Transverse colon (tissue), 4 donors: ENCODE measurements at places on chromosomes 4 and X. TPM values are rescaled to one million over a fixed set of nuclear protein-coding genes. Genes with fewer than 3 reads are reported as not detected.

The RAB33A gene
- 0.82 TPM for total RNA-seq

DNA sequence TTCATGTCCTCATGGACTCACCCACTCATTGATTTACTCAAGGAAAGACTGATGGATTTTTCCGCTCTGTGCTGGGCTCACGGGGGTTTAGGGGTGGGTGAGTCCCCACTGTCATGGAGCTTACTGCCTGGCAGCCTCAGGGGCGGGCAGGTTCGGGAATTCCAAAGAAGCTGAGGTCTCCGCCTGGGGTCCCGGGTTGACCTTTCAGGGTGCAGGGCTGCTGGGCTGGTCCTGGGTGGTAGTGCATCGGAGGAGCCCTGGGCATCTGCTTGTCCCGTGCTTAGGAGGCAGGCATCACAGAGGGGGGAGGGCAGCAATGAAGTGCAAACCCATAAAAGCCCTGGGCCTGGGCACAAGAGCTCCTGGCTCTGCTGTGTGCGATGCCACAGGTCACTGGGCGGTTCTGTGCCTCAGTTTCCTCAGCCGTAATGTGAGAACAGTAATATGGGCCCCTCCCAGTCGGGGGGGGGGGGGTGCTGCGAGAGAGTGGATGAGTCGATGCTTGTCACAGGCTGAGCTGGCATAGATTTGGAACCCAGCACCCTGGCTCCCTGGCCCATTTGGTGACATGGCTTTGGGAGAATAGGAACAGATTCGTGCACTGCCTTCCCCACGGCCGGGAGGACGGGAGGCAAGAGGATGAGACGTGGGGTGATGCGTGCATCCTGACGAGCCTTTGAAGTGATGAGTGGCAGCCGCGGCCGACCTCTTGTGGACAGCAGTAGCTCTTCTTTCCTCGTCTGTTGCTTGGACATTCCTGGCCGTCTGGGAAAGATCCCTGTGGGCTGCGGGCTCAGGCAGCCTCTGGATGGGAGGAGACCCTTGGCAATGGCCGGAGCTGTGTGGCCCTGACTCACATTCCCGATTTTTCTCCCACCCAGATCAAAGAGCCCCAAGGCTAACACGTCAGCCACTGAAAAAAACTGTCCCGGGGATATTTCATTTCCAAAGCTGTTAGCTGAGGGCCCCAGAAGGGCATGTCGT, 42.0 kb downstream of the PSAPL1 start:
- no peaks in the 10 kb centered on the region for H3K36me3 ChIP-seq
- no peaks in the 10 kb centered on the region for H3K27me3 ChIP-seq
- H3K27ac ChIP-seq, result no peak overlapping the region
- H3K4me1 ChIP-seq, result no peaks in the 10 kb centered on the region

The PABPC1L2B gene
- total RNA-seq, result not detected

The CYLC1 gene
- total RNA-seq, result not detected

- H3K27me3 ChIP-seq, result no peaks in the 10 kb centered on the region
- H3K4me1 ChIP-seq, result peaks cover 13% of the 10 kb centered on the region
- no peak overlapping the region for H3K27ac ChIP-seq
- H3K36me3 ChIP-seq, result no peaks in the 10 kb centered on the region
- H3K4me3 ChIP-seq, result no peak overlapping the region
These were observed 7.8 kb downstream of the FBXW7 start for GRCh38 chr4:152528060-152528459.

GRCh38 chr4:86174506-86174905, 185.3 kb downstream of the MAPK10 start:
- no peaks in the 10 kb centered on the region for H3K27me3 ChIP-seq
- no peaks in the 10 kb centered on the region for H3K36me3 ChIP-seq
- DNase-seq, result no peak
- no peaks in the 10 kb centered on the region for H3K4me1 ChIP-seq

GRCh38 chr4:129455482-129455881, 359.5 kb downstream of the C4orf33 start:
- H3K27me3 ChIP-seq, result no peaks in the 10 kb centered on the region
- H3K27ac ChIP-seq, result no peak overlapping the region
- H3K4me3 ChIP-seq, result no peak overlapping the region
- no peak for DNase-seq
- no peaks in the 10 kb centered on the region for H3K4me1 ChIP-seq

DNA sequence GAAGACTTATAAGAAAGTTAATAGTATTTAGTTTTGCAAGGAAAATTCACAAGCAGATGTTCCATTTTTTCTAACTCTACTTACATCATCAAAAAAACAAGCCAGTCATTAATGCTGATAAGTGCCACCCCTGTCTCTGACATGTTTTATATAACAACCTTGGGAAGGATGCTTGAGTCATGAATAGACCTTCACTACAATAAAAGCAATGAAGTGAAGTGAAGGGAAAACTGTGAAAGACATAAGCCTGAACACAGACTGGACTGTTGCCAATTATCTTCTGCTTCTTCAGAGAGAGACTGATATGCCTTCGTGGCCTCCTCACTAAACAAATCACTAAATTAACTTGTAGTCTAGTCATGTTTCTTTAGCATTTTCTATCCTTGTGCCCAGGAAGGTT, 353.2 kb downstream of the PDHA2 start:
- H3K4me1 ChIP-seq, result no peaks in the 10 kb centered on the region
- H3K36me3 ChIP-seq, result no peaks in the 10 kb centered on the region
- no peak overlapping the region for H3K4me3 ChIP-seq
- no peak for DNase-seq
- no peaks in the 10 kb centered on the region for H3K27me3 ChIP-seq
- H3K27ac ChIP-seq, result no peak overlapping the region

- H3K4me1 ChIP-seq, result no peaks in the 10 kb centered on the region
- no peaks in the 10 kb centered on the region for H3K36me3 ChIP-seq
- DNase-seq, result peak; percentile 16
- H3K27ac ChIP-seq, result no peak overlapping the region
These were observed 258.3 kb upstream of the GABRA2 start for GRCh38 chr4:46648088-46648744.

The SRPX2 gene
- total RNA-seq, result 9.8 TPM

DNA sequence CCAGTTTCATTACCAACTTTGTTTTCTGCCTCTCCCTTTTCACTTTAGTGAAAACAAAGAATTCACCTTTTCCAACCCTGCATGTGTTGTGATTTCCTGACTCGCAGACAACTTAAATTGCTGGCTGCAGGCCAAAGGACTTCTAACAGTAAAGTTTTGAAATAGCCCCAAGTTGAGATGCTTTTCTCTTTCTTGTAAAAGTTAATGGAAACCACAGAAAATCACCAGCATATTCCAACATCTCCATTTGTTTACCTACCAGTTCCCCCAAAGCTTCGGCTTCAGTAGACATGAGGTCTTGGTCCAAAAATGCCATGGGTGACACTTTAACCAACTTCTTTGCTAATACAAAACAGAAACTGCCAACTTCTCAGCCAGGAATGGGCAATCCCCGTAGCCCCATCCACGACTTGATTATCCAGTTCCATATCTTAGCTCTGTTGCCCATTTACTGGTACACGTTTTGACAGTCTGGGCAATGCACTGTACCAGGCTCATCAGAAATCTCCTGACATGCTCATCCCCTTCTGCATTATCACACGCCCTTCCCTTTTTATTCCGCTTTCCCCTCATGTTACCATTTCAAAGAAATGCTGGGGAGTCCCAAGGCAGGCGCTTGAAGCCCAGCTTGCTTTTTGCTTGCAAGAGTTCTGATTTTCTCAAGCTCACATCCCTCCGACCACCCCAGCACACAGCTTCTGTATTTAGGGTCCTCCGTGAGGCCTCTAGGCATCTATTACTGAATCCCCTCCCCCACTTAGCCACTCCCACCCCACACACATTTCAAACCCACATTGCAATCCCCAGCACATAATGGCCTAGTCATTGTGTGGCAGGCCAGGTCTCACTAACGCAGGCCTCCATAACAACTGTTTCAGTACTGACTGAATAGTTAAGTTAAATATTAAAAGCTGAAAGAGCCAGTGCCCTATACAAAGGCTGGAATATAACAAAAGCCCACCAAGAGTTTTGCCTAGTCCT, 137.9 kb upstream of the S100G start:
- H3K27me3 ChIP-seq, result no peaks in the 10 kb centered on the region
- no peak for DNase-seq
- no peaks in the 10 kb centered on the region for H3K4me1 ChIP-seq
- H3K36me3 ChIP-seq, result no peaks in the 10 kb centered on the region
- H3K27ac ChIP-seq, result no peak overlapping the region

The ATOH1 gene
- 76.7 TPM for total RNA-seq

- H3K36me3 ChIP-seq, result no peaks in the 10 kb centered on the region
- peak; percentile 63 for DNase-seq
- H3K27me3 ChIP-seq, result no peaks in the 10 kb centered on the region
These were observed 19.9 kb downstream of the FGFBP1 start for GRCh38 chr4:15918484-15919129.

The HSD17B10 gene
- total RNA-seq, result 12.5 TPM

DNA sequence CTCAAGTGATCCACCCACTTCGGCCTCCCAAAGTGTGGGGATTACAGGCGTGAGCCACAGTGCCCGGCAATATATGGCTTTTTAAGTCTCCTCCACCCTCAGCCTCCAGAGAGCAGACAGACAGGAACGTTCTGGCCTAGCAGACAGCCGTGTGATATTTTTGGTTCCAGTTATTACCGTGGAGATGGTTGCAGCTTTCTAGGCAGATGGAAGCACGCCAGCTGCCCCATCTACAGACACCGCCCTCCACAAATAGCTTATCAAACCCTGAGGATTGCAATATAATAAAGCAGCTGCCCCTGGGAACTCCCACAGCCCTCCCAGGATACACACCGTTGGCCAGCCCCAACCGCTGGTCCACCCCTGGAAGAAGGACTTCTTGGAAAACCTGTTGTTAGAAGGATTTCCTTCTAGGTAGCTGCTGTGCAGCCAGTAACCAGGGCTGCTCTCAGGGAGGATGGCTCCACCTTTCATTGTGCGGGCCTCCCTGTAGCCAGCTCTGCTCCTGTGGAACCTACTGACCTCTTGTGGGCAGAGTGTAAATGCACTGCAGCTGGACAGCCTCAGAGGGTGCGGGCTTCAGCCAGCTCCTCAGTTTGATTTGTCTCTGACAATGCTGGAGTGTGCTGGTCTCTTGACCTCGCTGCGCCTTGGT, 44.0 kb downstream of the SLC25A5 start:
- H3K27ac ChIP-seq, result peak overlapping the region; percentile 51
- no peaks in the 10 kb centered on the region for H3K36me3 ChIP-seq
- DNase-seq, result peak; percentile 70

GRCh38 chrX:12771445-12772069, 19.7 kb upstream of the PRPS2 start:
- H3K27me3 ChIP-seq, result no peaks in the 10 kb centered on the region
- no peaks in the 10 kb centered on the region for H3K4me1 ChIP-seq
- no peak overlapping the region for H3K27ac ChIP-seq
- peak; percentile 66 for DNase-seq
- H3K4me3 ChIP-seq, result no peak overlapping the region

GRCh38 chr4:74635074-74635473, 159.2 kb downstream of the BTC start:
- no peak for DNase-seq
- no peaks in the 10 kb centered on the region for H3K36me3 ChIP-seq
- no peaks in the 10 kb centered on the region for H3K4me1 ChIP-seq
- no peak overlapping the region for H3K4me3 ChIP-seq
- no peak overlapping the region for H3K27ac ChIP-seq

DNA sequence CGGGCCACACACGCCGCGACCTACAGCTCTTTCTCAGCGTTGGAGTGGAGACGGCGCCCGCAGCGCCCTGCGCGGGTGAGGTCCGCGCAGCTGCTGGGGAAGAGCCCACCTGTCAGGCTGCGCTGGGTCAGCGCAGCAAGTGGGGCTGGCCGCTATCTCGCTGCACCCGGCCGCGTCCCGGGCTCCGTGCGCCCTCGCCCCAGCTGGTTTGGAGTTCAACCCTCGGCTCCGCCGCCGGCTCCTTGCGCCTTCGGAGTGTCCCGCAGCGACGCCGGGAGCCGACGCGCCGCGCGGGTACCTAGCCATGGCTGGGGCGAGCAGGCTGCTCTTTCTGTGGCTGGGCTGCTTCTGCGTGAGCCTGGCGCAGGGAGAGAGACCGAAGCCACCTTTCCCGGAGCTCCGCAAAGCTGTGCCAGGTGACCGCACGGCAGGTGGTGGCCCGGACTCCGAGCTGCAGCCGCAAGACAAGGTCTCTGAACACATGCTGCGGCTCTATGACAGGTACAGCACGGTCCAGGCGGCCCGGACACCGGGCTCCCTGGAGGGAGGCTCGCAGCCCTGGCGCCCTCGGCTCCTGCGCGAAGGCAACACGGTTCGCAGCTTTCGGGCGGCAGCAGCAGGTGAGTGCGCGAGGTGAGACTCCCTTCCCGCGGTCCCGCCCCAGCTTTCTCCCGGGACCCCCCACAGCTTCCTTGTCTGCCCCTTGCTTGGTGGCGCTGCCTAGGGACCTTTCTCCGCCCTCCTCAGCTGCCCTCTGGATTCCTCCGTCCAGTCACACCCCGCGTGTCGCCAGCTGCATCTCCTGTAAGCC, 678 bp downstream of the BMP3 start:
- H3K27me3 ChIP-seq, result peaks cover 34% of the 10 kb centered on the region
- DNase-seq, result peak; percentile 24
- no peaks in the 10 kb centered on the region for H3K36me3 ChIP-seq
- H3K4me1 ChIP-seq, result peaks cover 33% of the 10 kb centered on the region
- H3K27ac ChIP-seq, result peak overlapping the region; percentile 86

GRCh38 chrX:47148946-47149345, 3.9 kb downstream of the RBM10 start:
- H3K36me3 ChIP-seq, result no peaks in the 10 kb centered on the region
- no peak for DNase-seq
- no peaks in the 10 kb centered on the region for H3K27me3 ChIP-seq
- no peak overlapping the region for H3K27ac ChIP-seq
- no peaks in the 10 kb centered on the region for H3K4me1 ChIP-seq
- H3K4me3 ChIP-seq, result no peak overlapping the region

- peak; percentile 84 for DNase-seq
- H3K36me3 ChIP-seq, result no peaks in the 10 kb centered on the region
- H3K4me1 ChIP-seq, result no peaks in the 10 kb centered on the region
These were observed 2.7 kb upstream of the RENBP start for GRCh38 chrX:153947009-153947769.

The COL4A6 gene
- total RNA-seq, result 0.60 TPM

GRCh38 chr4:143514497-143514896, 995 bp downstream of the SMARCA5 start:
- H3K36me3 ChIP-seq, result no peaks in the 10 kb centered on the region
- H3K27me3 ChIP-seq, result no peaks in the 10 kb centered on the region
- H3K27ac ChIP-seq, result peak overlapping the region; percentile 96
- H3K4me3 ChIP-seq, result peak overlapping the region; percentile 90
- H3K4me1 ChIP-seq, result peaks cover 46% of the 10 kb centered on the region

The NLGN3 gene
- not detected for total RNA-seq

The GAGE12J gene
- not detected for total RNA-seq

GRCh38 chr4:119041951-119042560, 93.6 kb upstream of the MYOZ2 start:
- H3K4me1 ChIP-seq, result peaks cover 12% of the 10 kb centered on the region
- DNase-seq, result peak; percentile 76
- no peaks in the 10 kb centered on the region for H3K27me3 ChIP-seq
- peak overlapping the region; percentile 91 for H3K27ac ChIP-seq
- H3K36me3 ChIP-seq, result no peaks in the 10 kb centered on the region

The LNX1 gene
- 2.6 TPM for total RNA-seq

The TGIF2LX gene
- not detected for total RNA-seq

DNA sequence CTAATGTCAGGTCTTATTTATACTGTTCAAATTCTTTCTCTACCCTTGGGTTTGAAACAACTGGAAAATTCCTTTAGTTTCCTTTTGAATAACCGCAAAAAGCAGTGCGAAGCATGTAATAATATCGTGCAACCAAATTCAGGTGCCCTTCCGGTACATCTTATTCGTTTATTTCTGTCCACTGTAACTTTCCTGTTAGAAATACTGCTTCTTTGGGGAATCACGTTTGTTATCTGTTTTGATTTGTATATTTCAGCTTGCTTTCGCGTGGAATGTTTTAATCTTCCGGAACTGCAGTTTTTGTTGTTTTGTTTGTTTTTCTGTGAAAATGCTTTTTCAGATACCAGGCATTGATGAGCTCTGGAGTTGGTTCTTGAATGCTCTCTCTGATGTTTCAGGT, 85.7 kb upstream of the HPRT1 start:
- H3K27me3 ChIP-seq, result no peaks in the 10 kb centered on the region
- no peaks in the 10 kb centered on the region for H3K36me3 ChIP-seq
- H3K27ac ChIP-seq, result peak overlapping the region; percentile 96
- peak overlapping the region; percentile 67 for H3K4me3 ChIP-seq
- DNase-seq, result no peak
- H3K4me1 ChIP-seq, result no peaks in the 10 kb centered on the region
